ENCODE measurements at places on chromosomes 2 and 18. TPM values are rescaled to one million over a fixed set of nuclear protein-coding genes. Genes with fewer than 3 reads are reported as not detected.

DNA sequence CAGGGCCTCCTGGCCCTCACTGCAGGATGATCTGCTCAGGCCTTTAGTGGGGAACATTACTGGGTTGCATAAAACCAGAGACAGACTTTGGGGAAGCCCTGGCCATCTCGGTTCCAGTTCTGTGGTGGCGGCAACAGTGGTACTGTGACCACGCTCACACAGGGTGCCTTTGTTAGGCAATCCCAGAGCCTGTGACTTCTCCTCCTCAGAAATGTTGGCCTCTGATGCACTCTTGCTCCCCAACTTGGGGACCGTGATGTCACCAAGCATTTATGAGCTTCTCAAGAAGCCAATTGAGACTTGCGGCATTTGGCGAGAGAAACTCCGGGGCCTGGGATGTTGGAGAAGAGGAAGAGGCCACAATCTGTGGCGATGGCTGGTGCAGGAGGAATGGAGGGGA is 80.9 kb upstream of the PKDCC start:
- DNase-seq: no peak

DNA sequence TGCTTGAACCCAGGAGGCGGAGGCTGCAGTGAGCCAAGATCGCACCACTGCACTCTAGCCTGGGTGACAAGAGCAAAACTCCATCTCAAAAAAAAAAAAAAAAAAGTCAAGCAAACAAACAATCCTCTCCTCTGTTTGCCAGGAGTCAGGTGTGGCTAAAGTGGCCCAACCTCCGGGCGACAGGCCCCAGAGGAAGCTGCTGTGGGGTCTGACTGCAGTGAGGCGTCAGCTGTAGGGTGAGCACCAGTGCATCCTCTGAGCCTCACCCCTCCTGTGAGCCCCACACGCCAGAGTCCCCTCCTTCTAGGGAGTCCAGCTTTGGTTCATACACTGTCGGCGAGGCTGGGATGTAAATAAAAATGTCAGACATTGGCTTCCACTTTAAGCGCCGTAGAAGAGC is 76.5 kb upstream of the HS6ST1 start:
- no peak for DNase-seq

DNA sequence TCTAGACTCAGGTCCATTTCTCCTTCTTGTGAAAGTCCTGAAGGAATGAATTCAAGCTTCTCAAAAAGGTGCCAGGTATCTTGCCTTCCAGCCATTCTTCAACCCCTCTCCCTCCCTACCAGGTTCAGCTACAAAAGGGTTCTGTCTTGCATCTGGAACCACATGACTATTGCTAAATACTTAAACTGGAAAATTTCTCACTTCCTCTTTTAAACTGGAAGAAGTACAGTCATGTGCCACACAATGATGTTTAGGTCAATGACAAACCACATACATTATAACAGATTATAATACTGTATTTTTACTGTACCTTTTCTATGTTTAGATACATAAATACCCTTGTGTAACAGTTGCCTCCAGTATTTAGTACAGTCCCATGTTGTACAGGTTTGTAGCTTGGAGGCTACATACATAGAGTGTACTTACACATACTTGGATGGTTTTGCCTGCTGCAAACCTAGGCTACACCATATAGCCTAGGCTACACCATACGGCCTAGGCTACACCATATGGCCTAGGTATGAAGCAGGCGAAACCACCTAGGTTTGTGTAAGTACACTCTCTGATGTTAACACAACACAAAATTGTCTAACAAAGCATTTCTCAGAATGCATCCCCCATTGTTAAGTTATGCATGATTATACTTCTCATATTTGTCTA is 142.0 kb upstream of the DNMT3A start:
- no peak for DNase-seq

Gene KIAA2012
- not detected for total RNA-seq

Gene KATNAL2
- total RNA-seq: 0.51 TPM

Gene PTPRN
- not detected for total RNA-seq

Gene PAX8
- total RNA-seq: 0.68 TPM

Gene ZNF396
- 0.51 TPM for total RNA-seq
